ENCODE measurements at places on chromosomes 6 and 20.

- no peak for DNase-seq
Observed at GRCh38 chr6:111950661-111951496, 77.6 kb upstream of the FYN start.

DNA sequence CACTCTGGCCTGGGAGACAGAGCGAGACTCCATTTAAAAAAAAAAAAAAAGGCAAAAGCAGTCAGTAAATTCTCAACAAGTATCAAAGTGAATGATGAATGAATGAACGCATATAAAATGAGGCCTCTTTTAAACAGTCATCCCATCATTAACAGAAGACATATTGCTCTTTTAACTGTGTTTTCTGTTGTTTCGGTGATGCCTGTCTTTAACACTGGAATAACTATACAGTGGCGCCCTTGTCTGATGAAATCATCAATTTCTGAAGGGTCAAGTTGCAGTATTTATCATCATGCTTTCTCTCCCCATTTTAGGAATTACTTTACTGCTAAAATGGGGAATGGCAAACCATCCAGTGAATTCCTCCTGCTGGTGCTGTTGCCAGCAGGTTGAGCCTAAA is 45.7 kb upstream of the SNX9 start:
- DNase-seq: no peak

DNA sequence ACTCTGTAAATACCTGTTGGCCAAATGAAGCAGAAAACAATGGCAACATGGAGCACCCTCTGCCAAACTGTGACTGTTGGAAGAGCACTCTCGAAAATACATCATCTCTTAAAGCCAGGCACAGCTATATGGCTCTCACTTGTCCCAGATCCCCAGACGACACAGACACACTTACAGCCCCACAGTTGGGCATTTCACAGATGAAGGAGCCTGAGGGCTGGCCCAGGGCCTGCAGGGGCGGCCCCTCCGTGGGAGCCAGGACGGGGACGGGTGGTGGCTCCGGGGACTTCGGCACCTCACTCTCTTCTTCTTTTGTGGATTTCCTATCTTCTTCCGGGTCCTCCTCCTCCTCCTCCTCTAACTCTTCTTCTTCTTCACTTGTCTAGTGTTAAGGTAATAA is 18.4 kb upstream of the MRPS10 start:
- no peak for DNase-seq

DNA sequence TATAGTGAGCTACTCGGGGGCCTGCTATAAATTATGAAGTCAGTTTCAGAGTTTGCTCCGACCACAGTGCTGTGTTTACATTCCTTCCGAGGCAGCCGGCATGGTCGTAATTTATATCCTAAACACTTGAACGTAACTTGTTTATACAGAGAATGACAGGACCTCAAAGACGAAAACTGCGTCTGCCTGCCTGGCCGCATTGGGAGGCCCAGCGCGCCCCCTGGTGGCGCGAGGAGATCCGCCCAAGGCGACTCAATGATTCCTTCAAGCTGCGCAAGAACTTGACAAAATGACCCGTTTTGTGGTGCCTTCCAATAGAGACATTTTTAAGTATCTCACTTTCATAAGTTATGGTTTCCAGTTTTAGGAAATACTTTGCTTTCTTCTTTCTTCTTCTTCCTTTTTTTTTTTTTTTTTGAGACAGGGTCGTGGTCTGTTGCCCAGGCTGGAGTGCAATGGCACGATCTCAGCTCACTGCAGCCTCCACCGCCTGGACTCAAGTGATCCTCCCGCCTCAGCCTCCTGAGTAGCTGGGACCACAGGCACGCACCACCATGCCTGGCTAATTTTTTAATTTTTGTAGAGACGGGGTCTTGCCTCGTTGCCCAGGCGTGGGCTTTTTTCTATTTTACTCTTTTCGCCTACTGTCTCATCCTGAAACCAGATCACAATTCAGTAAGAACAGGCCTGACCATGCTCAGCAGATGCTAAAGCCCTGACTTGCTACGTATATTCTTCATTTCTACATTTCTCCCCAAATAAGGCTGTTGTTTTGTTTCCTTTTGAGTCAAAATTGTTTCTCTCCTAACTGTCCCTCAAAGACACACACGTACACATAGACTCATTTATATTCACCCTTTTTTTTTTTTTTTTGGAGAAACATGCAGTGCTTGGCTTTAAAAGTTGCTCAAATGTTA is 7.8 kb downstream of the FOXF2 start:
- DNase-seq: peak; percentile 93

DNA sequence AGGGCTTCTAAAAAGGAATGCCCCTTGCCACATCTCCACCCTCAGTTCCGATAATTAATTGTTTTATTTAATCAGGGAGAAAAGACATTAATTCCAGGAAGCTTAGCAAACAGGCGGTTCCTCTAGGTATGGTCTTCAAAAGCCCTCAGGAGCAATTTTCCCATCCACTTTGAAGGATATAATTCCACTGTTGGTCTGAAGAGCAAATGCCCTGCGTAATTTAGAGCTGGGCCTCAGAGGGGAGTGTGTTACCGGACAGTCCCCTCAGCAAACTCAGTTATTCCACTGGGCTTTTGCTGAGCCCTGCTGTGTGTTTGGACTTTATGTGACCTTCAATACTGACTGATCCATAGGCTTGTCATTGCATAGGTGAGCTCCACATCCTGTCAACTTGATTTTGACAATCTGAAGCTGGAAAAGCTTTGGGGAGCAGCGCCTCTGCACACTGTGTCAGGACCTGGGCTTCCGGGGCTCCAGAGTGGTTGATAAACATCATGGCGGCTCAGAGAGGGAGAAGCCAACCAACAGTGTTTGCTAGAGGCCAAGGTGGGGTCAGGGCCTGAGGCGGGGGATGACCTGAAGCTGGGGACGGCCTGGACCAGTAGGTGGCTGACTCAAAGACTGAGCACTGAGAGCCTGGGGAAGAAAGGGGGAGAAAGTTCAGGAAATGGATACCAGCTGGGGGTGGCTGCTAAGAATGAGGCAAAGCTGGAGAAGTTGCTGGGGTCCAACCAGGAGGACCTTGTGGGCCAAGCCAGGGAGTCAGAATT is 43.5 kb downstream of the PPP1R14C start:
- DNase-seq: no peak

DNA sequence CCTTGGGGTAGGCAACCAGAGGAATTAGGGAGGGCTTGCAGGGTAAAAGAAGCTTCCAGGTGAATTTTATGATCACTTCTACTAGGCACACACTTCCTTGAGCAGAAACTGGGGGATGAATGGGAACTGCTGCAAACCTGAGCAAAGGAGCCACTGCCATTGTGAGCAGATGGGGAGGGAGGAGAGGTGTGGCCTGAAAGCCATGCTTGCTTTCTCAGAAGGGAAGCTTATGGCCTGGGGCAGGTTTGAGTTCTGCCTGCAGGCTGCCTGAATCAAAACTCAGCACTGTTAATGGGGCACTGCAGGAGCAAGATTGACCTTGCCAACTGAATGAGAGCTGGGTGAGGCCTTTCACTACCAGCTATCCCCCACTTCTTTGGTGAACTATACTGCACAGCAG is 328.1 kb downstream of the NKAIN2 start:
- no peak for DNase-seq

GRCh38 chr20:31758991-31759390 is 19.9 kb downstream of the TPX2 start:
- DNase-seq: no peak

GRCh38 chr6:135281964-135282363 is 100.9 kb downstream of the MYB start:
- no peak for DNase-seq

- no peak for DNase-seq
Observed at GRCh38 chr6:158501360-158502262, 58.3 kb upstream of the TMEM181 start.

DNA sequence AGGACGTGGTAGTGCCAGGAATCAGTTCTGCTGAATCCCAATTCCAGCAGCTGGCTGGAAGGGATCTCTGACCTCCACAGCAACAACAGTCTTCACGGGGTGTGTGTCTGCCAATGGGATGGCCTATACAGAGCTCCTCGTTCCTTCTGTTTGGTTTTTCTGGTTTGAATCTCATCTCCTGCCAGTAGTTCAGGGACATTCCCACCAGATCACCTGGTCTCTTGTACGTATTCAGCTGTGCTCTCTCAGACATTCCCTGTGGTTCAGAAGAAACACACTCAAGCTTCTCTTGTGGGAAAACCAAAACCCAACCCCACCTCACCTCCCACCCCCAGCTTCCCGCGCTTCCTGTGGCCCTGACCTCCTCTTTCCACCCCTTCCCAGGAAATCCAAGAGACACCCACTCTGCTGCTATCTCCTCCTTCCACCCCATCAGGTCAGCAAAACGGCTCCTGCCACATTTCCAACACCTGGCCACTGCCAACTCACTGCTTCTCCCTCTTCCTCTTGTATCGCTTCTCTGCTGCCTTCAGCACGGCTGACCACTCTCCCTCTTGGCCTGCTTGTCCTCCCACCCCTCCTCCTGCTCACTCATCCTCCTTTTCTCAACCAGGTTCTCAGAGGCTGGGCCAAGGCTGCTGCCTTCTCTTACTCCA is 63.3 kb upstream of the PTGIS start:
- DNase-seq: no peak

DNA sequence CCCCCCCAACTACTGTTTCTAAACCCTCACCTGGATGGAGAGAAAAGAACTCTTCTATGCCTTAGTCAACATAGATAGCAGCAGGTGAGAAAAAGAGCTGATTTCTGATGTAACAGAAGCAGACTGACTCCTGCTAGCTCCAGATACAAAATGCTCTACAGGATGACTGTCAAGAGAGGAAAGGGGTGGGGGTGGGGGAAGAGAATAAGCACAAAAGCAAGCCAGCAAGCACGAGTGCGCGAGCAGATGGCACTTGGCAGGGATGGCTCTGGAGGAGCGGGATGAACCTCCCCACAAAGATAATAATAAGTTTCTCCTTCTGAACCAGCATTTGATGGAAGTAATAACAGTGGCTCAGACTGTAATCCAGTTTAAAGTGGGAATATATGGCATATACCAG is 45.6 kb upstream of the SPDEF start:
- no peak for DNase-seq

DNA sequence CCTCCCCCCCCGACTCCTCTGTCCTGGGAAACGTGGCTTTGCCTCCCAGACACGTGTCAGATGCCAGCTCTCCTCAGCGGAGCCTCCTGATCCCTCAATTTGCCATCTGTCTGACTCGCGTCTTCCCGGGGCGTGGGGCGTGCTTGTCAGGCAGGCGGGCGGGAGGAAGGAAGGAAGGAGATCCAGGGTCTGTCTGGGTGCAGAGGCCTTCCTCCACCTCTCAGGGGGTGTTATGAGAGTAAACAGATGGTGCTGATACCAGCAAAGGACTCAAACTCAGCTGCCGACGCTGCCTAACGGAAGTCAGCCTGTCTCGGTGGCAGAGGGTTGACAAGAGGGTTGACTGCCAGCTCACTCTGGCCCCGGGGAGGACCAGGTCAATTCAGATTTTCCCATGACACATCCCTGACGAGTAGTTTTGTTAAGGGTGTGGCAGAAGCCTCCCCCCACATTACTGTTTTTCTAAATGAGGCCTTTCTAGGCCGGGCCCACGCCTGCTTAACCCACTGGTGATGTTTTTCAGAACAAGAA is 17.0 kb downstream of the UQCC2 start:
- peak; percentile 84 for DNase-seq

- no peak for DNase-seq
Observed at GRCh38 chr6:21121636-21122136, 471.9 kb upstream of the SOX4 start.

DNA sequence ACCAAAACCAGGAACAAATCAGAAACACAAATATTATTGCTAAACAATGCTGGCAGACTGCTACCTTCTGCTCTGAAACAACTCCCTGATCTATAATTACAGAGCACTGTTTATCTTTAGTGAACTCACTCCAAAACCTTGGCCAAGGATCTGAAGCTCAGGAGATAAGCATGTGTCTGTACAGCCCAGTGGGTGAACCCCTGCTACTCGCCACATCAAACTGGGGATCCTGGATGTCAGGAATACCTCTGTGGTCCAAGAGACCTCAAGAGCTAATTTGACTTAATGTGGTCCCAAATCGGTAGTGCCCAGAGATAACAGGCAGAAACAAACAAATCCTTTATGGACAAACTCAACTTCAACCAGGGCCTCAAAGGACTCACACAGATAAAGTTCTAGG is 381.8 kb downstream of the KIF16B start:
- DNase-seq: no peak

- no peak for DNase-seq
Observed at GRCh38 chr20:3162080-3162611, 2.5 kb upstream of the FASTKD5 start.

DNA sequence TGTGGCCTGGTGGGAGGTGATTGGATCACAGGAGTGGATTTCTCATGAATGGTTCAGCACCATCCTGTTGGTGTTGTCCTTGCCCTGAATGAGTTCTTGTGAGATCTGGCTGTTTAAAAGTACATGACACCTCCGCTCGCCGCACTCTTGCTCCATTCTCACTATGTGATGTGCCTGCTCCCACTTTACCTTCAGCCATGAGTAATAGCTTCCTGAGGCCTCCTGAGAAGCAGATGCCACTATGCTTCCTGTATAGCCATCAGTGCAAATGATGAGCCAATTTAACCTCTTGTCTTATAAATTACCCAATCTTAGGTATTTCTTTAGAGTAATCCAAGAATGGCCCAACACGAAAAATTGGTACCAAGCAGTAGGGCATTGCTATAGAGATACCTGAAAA is 34.5 kb downstream of the KIF16B start:
- DNase-seq: no peak

DNA sequence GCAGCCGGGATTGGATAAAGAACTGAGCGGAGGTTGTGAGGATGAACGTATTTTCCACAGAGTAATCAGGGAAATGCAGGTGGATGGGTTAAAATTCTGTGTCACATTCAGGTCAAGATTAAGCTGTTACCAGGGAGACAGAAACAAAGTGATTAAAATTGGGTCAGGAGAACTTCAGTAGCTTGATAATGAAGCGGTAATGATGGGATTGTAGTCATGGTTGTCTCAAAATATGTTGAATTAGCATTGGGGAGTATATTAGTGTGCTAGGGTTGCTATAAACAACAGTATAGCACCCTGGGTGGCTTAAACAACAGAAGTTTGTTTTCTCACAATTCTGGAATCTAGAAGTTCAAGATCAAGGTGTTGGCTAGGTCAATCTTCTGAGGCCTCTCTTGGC is 155.5 kb downstream of the GJA1 start:
- DNase-seq: no peak

DNA sequence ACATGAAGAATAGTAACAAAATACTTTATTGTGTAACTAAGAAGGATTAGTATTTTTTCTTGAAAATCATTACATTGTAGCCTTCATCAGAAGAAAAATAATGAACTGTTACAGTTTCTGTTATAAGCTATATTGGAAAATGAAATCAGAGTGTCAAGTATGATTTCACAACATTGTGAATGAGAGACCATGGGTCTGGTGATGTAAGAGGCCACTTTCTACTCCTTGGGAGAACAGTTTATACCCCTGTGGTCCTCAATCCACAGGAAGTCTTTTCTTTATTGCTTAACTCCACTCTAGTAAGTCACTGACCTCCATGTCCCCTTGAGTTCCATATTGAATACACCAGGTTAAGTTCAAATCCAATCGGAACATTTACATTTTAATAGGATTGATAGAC is 218.7 kb upstream of the FERMT1 start:
- no peak for DNase-seq

DNA sequence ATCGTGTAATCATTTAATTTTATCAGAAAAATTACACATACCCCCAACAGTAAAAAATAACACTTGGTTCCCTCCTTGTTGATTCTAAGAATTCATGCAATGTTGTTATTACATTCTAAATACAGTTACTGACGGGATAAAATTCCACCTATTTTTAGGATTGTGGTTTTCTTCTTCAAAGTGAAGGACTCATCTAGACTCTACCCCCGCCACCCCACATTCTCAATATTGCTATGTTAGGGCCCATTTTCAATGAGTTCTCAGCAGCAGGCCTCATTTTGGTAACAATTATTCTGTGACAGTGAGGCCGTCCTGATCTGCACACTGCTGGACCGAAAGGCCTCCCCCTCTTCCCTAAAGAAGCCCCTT is 43.5 kb downstream of the PREX1 start:
- no peak for DNase-seq
